ENCODE measurements at places on chromosomes 4 and X.

GRCh38 chr4:6767386-6767747 lies 15.2 kb upstream of the KIAA0232 start:
- no peak for DNase-seq

GRCh38 chr4:85369703-85370380 lies 105.1 kb upstream of the ARHGAP24 start:
- no peak for DNase-seq

DNA sequence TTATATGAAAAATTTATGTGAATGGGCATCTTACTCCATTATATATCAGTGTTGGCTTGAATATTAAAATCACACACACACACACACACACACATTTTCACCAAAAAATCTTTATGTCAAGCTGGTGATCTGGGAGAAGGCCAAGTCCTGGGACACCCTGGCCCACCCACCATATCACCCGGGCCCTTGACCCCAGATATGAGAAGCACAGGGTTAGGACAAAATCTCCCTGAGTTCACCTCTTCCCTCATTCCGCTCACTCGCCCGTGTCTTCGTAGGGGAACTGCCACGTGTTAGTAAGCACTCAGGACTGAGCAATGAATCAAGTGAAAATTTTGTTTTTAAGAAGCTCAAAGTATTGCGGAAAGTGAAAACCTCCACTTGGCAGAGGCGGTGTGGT lies 103.8 kb upstream of the PSAPL1 start:
- no peak for DNase-seq

- no peak for DNase-seq
These were observed 77.2 kb downstream of the SH3KBP1 start for GRCh38 chrX:19810006-19810774.

- no peak for DNase-seq
These were observed 2.0 kb upstream of the MXD4 start for GRCh38 chr4:2263926-2264321.

DNA sequence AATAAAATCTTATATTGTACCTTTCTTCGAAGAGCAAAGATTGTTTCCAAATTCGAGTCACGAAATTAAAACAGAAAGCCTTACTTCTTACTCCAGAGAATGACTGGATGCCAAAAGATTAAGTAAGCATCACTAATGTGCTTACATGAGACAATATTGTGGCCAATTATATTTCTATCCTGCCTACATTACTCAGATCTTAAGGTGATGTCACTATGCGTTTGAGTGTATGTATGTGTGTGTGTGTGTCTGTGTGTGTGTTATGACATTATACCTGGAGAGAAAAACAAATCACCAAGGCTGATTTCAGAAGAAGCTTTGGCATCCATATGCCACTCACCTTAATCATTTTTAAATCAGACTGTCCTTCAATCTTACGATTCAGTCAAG lies 556.3 kb downstream of the PPARGC1A start:
- DNase-seq: no peak

- DNase-seq: no peak
These were observed 2020.0 kb upstream of the ADGRL3 start for GRCh38 chr4:59180161-59180560.

DNA sequence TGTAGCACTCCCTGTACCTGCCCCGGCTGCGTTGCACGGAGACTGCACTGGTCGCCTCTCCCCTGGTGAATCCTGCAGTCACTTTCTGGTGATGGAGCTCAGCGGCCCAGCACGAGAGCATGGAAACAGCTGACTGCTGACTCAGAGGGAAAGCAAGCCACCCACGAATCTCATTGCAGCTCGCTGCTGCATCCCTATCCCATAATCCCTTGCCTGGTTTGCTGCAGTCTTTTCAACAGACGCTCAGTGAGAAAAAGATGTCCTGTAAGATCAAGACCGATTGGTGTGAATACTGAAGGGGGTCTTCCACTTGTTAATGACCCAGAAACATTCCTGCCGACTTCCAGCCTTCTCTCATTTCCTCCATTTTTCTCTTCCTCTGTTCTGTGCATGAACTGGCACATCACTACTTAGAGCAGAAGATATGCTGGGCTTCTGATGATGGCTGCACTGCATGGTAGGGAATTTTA lies 52.9 kb downstream of the TRIM2 start:
- DNase-seq: peak; percentile 33

- no peak for DNase-seq
These were observed 304.6 kb downstream of the SPRY1 start for GRCh38 chr4:123701131-123701575.

GRCh38 chr4:48028696-48029095 lies 12.1 kb downstream of the NIPAL1 start:
- DNase-seq: no peak

DNA sequence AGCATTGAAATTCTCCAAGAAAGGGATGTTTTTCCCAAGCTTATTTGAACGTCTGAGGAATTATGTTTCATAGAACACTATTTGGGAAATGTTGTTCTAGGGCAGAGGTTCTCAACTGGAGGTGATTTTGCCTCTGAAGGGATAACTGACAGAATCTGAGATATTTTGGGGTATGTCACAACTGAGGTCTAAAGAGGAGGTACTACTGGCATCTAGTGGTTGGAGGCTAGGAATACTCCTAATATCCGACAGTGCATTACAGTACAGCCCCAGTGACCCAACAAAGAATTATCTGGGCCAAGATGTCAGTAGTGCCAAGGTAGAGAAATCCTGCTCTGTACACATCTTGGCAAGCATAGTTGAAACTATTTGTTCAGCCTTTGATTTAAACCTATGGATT lies 6.4 kb downstream of the HSPA4L start:
- DNase-seq: no peak

DNA sequence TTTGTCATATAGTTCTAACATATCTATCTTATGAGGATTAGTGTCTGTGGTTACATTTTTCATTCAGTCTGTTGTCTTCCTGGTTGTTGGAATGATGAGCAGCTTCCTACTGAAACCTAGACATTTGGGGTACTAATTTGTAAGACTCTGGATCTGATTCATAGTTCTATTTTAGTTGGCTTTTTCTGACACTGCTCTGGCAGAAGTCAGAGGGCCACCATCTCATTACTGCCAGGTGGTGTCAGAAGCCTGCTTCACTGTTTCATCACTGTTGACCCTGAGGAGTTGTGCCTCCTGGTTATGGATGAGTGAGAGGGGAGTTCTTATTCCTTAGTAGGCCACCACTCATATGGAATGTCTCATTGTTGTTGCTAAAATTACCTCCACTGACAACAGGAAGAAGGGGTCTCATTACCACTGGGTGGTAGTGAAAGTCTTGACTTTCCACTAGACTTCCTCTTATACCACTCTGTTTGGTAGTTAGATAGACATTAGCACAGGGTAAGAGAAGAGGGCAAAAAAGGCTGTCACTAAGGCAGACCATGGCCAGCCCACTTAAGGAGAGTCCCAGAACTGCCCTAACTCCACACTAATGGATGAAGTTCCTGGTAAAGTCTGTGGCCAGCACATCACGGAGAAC lies 395.2 kb downstream of the SPOCK3 start:
- DNase-seq: no peak

GRCh38 chr4:8617486-8618040 lies 25.0 kb downstream of the CPZ start:
- no peak for DNase-seq

GRCh38 chr4:108013955-108014354 lies 24.3 kb downstream of the HADH start:
- DNase-seq: no peak

GRCh38 chr4:14837860-14838259 lies 164.4 kb upstream of the CPEB2 start:
- no peak for DNase-seq

DNA sequence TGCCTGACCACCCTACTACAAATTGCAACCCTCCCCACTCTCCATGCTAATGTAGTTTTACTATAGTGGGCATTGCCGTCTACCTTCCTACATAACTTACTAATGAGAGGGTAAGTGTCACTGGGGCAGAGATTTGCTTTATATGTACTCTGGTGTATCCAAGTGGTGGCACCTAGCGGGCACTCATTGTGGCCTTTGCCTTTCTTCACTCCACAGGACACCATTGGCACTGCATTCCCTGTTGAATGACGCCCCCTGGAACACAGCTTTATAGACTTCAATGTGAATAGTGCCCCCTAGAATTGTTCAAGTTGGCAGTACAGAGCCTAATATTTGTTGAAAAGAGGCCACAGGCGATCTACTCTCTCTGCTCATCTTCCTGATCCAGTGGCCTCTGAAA lies 215.8 kb downstream of the MID1IP1 start:
- no peak for DNase-seq

GRCh38 chr4:181933471-181933870 lies 309.7 kb upstream of the TENM3 start:
- no peak for DNase-seq

DNA sequence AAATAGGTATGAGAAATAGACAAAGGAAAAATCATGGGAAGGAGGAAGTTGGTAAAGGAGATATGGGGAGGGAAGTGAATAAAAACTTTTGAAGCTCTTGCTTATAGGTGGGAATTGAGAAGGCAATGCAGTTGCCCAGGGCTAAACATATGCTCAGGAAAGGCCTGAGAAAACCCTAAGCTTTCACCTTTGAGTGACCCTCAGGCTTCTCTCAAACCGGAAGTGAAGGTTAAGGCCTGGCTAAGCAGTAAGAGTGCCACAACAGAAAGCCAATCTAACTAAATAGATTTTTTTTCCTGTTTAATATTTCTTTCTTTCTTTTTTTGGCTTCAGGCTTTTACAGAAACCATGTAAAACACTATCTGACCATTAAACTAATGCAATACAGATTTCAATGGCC lies 69.5 kb upstream of the GABRA3 start:
- no peak for DNase-seq

DNA sequence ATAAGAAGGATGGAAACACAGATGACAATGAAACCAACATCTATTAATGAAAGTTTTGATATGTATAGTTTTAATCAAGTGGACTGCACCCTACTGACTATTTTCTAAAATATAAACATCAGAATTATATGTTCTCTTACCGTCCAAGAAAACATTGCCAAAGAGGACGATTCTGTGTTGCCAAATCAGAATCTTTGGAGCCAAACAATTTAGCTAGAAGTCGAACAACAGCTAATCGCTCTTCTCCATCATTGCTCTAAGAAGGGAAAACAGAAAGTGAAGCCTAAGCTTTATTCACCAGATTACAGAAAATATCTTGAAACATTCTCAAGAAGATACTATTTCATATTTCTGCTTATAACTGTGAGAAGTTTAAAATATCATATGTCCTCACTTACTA lies 64.2 kb downstream of the PDS5A start:
- DNase-seq: no peak

GRCh38 chr4:153216546-153216945 lies 12.3 kb downstream of the TRIM2 start:
- DNase-seq: no peak

GRCh38 chrX:95640226-95640625 lies 1044.4 kb upstream of the DIAPH2 start:
- no peak for DNase-seq

DNA sequence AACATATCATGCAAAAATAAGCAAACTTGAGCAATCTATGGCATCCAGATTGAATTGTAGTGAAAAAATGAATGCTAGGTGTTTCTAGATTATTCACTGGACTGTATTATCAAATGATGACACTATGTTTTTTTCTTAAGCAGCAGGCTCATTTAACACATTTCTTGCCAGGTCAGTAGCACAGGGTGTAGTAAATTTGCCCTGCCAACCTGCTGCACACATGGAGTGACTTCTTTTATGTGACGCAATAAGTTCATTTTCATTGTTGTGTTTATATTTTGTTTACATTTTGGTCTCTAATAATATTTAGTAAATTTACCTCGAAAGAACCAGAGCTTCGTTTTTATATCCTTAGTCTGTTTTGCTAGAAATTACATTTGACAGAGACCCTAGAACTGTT lies 9.5 kb downstream of the VBP1 start:
- no peak for DNase-seq

DNA sequence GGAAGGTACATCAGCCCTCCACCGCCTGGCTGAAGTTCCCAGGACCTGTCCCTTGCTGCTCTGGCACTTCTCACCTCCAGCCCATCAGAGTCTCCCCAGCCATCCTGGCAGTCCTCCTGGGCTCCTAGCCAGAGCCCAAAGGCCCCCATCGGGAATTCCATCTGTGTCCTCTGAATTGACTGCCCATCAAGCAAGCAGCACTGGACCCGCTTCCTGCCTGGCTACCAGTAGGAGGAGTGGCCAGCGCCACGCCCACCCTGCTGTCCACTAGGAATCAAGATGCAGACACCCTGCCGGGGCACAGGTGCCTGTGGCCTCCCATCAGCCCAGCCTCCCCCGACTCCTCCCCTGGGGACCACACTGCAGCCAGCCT lies 47.2 kb downstream of the C4orf50 start:
- DNase-seq: no peak

- no peak for DNase-seq
These were observed 92.2 kb downstream of the GEMIN8 start for GRCh38 chrX:13937370-13938050.

DNA sequence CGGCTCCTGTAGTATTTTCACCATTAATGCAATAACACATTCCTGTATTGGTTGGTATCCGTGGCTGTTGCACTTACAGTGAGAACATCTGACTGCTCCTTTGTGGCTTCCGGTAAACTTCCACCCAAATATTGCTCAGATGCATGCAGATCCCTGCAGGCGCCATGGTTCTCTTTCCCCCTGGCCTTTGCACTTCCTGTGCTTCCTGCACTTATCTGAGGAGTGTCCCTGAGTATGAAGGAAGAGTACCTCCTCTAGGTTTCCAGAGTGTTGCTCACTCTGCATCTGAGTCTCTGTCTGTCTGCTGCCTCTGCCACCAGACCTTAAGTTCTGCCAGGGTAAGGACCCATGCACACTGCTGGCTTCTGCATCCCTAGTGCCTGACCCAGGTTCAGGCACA lies 117.2 kb upstream of the SLC34A2 start:
- DNase-seq: no peak

GRCh38 chr4:3851211-3851610 lies 85.0 kb downstream of the ADRA2C start:
- DNase-seq: no peak

- DNase-seq: no peak
These were observed 56.9 kb downstream of the SMAD1 start for GRCh38 chr4:145538596-145538995.

- DNase-seq: no peak
These were observed 50.6 kb downstream of the JADE1 start for GRCh38 chr4:128859887-128860677.

DNA sequence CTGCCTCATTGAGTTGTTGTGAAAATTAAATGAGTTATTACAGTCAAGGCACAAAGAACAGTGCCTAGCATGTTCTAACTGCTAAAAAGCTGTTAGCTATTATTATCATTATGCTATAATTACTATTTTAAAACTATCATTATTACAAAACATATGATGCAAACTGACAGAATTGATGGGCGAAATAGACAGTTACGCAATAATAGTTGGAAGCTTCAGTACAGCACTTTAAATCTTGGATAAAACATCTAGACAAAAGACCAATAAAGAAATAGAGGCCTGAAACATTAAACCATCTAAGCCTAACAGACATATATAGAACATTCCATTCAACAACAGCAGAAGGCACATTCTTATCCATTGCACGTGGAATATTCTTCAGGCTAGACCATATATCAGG lies 73.0 kb downstream of the TAB3 start:
- DNase-seq: no peak

GRCh38 chr4:1367936-1368289 lies 20.9 kb downstream of the UVSSA start:
- no peak for DNase-seq
